ENCODE measurements at places on chromosomes 1 and 21.
A peak's percentile ranks its signal among the peaks of the same experiment; 100 is the strongest.

DNA sequence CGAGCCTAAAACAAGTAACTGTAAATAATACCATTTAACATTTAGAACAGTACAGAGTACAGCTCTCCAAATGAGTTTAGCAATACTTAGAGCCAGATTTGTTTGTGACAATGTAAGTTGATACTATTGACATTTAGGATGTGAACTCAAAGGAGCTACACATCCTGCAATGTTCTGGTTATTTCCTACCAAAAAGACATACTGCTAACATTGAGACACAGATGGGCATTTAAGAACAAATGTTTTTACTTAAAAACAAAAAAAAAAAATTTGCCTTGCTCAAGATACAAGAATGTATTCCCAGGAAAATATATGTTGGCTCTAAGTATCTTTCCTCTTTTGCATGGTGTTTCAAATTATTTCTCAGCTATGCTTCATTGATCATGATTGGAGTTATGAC is 1464.8 kb upstream of the PRMT6 start:
- DNase-seq, result peak; percentile 12

DNA sequence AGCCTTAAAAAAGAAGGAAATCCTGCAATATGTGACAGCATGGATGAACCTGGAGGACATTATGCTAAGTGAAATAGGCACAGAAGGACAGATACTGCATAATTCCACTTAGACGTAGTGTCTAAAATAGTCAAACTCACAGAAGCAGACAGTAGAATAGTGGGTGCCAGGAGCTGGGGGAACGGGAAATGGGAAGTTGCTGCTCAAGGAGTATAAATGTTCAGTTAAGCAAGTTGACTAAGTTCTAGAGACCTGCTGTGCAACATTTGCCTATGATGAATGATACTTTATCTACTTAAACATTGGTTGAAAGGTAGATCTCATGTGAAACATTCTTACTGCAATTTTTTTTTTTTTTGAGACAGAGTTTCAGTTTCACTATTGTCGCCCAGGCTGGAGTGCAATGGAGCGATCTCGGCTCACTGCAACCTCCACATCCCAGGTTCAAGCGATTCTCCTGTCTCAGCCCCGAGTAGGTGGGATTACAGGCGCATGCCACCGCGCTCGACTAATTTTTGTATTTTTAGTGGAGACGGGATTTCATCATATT is 197.8 kb downstream of the HIVEP3 start:
- DNase-seq, result no peak

- DNase-seq, result no peak
Measured at GRCh38 chr1:65197636-65198035, 49.6 kb downstream of the AK4 start.

- DNase-seq, result no peak
Measured at GRCh38 chr1:40745176-40745575, 38.4 kb upstream of the KCNQ4 start.

DNA sequence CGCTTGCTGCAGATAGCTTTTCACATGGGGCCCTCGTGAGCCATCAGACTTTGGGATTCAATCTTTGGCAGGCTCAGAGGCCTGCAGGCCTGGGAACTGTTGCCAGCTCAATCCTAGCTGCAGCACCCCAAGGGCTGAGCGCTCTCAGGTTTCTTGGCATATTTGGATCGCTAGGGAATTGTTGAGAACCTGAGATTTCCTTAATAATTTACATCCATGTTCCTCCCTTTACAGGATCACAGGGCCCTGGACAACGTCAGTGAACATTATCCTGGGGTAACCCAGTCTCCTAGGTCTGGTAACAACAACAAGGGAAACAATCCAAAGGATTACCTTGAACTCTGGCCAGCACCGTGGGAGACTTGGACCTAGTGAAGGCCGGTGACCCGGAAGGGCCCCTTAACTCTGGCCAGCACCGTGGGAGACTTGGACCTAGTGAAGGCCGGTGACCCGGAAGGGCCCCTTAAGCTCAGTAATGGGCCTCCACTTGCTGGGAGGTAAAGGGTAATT is 49.3 kb upstream of the NEK2 start:
- no peak for DNase-seq

- DNase-seq, result no peak
Measured at GRCh38 chr1:219926363-219926998, 1.9 kb downstream of the SLC30A10 start.

DNA sequence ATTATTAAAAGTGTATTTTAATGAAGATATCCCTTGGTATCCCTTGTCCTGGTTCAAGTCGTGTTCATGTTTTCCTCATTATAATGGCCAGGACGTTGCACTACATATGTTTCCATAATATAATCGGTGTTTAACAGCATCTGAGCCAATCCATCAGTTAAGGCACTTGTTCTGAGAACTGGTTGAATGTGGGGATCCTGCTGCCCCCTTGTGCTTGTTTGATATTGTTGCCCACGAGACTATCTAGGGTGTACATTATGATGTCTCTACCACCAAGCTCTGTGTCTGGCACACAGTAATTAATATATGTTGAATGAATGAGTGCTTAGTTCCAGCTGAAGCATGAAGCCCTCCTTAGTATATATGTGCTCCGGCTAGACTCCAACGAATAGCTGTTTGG is 193.0 kb downstream of the CACNA1E start:
- peak; percentile 44 for DNase-seq

- no peak for DNase-seq
Measured at GRCh38 chr1:156291226-156292061, 4.0 kb downstream of the GLMP start.

DNA sequence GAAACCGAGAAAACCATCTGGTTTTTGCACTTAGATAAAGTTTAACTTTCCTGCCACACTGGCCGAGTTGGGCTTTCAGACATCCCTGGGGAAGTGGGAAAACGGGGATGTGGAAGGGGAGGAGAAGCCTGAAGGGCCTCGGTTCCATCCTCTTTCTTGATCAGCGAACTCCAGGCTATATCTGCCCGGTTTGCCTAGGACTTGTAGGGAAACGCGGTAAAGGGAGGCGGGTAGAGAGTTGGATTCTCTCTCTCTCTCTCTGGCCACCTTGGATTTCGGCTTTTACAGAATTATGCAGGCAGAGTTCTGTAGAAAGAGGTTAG is 4.6 kb upstream of the LHX8 start:
- no peak for DNase-seq

- no peak for DNase-seq
Measured at GRCh38 chr1:147292012-147292411, 49.5 kb downstream of the CHD1L start.

DNA sequence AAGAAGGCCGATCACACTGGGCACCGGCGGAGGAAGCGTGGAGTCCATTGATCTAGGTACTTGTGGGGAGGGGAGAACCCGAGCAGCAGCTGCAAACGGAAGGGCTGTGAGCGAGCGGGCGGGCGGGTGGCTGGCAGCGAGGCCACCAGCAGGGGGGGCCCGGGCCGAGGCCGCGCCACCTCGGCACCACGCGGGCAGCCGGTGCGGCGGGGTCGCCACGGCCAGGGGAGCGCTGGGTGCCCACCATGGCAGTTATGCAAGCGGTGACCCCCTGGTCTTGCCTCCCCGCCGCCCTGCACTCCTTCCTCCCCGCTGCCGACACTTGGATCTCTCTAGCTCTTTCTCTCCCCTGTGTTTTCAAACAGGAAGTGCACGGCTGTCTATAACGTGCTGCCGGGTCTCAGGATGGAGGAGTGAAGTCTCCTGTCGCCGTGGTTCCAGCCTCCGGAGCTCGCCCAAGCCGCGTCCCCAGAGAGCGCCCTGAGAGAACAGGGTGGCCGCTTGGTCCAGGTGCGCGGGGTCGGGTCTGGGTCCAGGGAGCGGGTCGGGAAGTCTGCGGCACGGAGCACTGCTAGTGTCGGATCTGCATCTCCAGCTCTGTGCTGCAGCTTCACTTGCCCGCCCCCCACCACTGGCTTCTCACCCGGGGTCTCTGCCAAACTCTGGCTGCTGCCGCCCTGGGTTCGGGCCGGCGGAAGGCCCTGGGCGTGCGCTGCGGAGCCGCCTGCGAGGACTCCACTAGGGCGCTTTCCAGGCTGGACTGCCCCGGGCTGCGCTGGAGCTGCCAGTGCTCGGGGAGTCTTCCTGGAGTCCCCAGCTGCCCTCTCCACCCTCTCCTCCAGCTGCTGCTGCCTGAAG is 22.7 kb downstream of the LRRC8D start:
- peak; percentile 73 for DNase-seq

GRCh38 chr1:94974241-94974640 is 47.3 kb upstream of the CNN3 start:
- no peak for DNase-seq

DNA sequence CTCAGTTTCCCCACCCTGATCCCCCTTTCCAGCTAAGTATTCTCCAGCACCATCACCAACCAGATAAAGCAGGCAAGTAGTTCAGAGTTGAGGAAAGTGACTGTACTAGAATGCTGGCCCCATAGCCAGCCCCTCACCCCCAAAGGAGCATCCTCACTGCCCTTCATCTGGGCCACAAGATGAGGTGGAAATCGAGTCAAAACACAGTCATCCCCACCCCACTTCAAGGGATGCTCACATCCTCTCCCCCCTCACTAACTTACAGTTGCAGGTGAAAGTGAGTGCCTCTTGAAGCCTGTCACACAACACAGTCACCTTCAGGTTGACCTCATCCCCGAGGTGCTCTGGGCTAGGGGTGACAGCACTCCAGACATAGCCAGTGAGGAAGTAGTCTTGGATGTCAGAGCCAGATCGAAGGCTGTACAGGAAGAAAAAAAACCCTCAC is 30.4 kb downstream of the PIK3C2B start:
- no peak for DNase-seq

- DNase-seq, result no peak
Measured at GRCh38 chr21:45607021-45607908, 36.3 kb upstream of the PCBP3 start.

DNA sequence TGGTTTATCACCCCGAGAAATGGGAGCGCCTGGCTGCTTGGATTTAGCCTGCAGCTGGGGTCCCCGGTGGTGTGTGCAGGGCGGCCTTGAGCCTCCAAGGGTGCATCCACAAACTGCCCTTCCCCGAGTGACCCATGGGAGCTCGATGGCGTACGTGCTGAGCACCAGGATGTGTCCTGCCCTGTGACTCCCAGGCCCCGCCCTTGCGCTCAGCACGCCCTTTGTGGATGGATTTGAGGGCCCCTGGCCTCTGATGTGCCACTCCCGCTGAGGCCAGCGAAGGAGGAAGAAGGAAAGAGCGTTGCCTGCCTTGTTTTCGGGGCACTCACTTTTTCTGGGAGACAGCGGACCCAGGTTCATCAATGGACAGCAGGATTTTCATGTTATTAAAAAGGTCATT is 1.7 kb upstream of the TFF3 start:
- DNase-seq, result peak; percentile 68

DNA sequence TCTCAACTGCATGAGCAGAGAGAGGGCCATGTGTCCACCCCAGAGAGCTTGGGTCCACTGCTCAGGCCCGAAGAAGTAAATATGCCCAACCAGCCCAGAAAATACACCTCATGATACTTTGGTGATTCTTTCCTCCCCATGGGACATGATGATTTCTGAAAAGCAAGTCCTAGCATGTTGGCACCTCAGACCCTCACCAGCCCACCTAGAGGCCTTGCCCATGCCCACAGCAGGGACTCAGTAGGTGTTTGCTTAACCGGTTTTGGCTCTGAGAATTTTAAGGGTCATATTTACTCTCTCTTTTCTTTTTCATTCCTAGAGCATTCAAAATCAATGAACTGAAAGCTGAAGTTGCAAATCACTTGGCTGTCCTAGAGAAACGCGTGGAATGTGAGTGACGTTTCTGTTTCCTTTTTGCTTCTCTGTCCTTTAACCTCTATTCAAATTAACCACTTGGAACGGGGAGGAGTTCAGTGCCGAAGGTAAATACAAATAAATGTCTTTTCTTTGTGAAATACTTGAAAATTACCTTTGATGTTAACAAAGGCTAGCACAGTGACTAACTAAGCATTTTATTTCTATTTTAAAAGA is 79.7 kb downstream of the PDE9A start:
- DNase-seq, result no peak

- DNase-seq, result no peak
Measured at GRCh38 chr1:227362039-227362438, 43.7 kb upstream of the CDC42BPA start.

DNA sequence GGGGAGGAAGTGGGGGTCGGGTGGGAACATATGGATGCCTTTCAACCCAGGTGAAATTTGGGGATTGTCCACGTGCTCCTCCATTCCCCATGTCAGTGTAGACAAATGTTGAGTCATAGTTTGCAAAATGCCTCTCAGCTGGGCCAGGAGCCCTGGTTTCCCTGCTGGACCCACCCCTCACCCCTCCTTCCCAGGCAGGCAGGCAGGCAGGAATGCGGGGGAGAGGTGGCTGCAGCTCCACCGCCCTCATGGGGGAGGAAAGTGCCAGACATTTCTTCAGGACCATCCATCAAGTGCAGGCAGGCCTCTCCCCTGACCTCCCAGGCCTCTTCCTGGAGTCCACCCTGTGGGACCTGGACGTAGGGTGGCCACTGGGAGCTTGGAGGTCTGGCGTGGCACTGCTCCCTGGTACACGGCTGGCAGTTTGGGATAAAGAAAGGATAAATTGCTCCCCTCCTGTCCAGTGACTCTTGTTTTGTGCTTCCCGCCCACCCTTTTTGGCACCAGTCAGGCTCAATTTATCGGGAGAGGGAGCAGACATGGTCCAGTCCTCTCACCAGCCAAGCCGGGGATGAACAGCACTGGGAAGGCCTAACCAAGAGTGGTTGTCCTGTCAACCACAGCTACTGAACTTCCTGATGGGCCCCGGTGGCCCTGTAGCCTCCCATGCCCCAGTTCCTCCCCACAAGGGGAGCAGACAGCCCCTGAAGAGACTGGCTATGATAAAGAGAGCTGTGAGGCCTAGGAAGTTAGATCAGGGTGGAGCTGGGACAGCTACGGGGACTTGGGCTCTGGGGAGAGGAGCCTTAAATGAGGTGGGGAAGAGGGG is 18.9 kb downstream of the NPR1 start:
- no peak for DNase-seq

GRCh38 chr1:158196461-158196860 is 15.8 kb downstream of the CD1D start:
- no peak for DNase-seq

GRCh38 chr1:33469691-33470090 is 2.8 kb upstream of the ZSCAN20 start:
- no peak for DNase-seq

DNA sequence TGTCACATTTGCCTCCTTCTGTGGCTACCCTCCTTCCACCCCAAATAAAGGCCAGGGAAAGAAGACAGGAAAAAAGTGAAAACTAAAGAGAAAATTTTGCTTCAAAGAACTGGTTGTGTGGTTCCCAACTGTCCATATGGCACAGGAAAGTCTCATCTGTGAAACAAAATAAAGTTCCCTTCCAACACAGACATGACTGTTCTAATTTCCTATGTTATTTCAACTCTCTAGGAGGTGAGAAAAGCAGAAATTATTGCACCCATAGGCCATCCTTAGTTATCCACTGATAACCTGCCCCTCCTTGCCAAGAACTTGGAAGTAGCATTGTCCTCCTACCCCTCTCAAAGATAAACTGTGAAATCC is 8.1 kb upstream of the RAB29 start:
- DNase-seq, result no peak

GRCh38 chr1:206946261-206946660 is at the start of gene PIGR:
Gene PIGR, minus strand, starts transcription at chr1:206946466. Its CDS starts 5,935 bp downstream, at chr1:206940531.
- no peak for DNase-seq

All from NCI-H345 (cell line).